ENCODE measurements at places on chromosomes 1 and 21. TPM values are rescaled to one million over a fixed set of nuclear protein-coding genes. Genes with fewer than 3 reads are reported as not detected.
A peak's percentile ranks its signal among the peaks of the same experiment; 100 is the strongest.

DNA sequence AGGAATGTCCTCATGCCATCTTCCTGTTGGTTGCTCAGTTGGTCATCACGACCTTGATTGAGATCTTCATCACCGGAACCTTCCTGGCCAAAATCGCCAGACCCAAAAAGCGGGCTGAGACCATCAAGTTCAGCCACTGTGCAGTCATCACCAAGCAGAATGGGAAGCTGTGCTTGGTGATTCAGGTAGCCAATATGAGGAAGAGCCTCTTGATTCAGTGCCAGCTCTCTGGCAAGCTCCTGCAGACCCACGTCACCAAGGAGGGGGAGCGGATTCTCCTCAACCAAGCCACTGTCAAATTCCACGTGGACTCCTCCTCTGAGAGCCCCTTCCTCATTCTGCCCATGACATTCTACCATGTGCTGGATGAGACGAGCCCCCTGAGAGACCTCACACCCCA is 42.9 kb downstream of the KCNJ15 start:
- no peak for DNase-seq

DNA sequence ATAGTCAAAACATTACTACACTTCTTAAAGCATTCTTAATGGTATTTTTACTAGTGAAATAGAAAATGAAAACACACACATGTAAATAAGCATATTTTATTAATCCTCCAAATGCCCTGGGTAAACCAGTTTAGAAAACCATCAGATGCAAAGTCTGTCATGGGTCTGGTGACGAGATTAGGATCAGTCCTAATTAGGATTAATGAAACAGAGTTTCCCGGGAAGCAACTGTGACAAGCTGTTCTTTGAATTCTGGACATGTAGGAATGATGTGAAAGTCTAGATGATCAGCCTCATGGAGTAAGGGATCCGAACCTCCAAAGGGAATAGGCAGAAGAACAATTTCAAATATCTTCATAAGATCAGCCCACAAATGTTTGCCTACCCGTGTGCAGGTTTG is 250.2 kb downstream of the KIF26B start:
- DNase-seq: no peak

DNA sequence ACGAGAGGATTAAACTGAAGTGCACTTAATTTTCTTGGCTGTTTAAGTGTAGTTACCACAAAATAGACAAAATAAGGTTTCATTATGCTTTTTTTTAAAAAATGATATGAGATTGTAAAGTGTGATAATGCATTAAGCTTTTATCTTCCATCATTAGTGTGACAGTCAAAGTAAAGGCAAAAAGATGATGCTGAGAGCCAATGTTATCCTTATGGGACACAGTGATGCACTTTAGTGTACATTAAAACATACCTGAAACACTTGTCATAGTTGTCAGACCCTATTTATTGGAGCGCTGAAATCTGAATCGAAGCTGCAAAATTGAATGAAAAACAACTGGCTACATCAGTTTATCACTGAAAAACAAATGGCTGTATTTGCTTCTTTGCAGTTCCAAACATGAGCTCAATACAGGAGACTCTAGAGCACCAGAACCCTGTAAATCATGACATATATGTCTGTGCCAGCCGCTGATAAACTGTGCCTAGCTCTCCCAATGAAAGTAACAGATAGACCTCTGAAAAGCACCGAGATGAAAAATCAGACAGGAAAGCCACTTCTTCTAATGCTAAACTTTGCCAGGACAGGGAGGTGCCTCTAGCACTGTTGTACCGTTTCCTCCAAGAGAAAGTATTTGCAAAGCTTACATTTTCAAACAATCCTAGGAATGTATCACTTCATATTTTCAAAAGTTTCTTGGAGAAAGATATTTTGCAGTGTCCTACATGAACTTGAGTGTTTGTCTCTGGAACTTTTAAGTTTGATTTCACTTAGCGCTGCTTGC is 120.7 kb upstream of the TMPRSS15 start:
- no peak for DNase-seq

DNA sequence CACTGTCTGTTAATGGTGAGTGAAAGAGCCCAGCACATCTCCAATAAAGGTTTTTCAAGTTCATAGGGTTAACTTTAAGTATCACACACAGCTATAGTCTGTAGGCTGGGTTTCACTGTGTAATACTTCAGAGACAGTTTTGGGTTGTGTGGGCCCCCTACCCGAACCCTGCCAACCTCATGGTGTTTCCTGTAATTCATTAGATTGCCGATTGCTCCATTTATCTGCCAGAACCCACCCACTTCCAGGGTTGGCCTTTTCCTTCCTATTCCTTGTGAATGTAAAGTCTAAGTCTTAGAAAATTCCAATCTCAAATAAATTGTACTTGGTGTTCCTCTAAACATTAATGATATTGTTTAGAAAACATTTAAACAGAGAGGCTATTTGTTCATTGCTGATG is 43.6 kb downstream of the CTTNBP2NL start:
- DNase-seq: no peak

- no peak for DNase-seq
These were observed 79.6 kb downstream of the MAP3K21 start for GRCh38 chr1:233406994-233407631.

DNA sequence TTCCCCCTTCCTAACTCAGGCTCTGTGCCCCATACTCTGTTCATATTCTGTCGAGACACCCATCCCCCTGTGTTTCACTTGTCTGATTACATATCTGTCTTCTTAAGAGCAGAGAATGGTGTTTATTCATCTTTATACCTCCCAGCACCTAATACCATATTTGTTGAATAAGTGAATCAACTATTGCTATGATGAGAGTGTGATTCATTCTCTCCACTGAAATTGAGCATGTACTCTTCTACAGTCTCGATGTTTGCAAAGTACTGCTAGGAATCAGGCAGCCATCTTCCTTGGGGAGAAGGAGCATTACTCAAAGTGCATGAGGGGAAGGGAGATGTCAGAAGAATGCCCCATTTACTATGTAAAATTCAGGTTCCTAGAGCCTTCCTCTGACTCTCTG is 27.0 kb downstream of the TBX15 start:
- no peak for DNase-seq

DNA sequence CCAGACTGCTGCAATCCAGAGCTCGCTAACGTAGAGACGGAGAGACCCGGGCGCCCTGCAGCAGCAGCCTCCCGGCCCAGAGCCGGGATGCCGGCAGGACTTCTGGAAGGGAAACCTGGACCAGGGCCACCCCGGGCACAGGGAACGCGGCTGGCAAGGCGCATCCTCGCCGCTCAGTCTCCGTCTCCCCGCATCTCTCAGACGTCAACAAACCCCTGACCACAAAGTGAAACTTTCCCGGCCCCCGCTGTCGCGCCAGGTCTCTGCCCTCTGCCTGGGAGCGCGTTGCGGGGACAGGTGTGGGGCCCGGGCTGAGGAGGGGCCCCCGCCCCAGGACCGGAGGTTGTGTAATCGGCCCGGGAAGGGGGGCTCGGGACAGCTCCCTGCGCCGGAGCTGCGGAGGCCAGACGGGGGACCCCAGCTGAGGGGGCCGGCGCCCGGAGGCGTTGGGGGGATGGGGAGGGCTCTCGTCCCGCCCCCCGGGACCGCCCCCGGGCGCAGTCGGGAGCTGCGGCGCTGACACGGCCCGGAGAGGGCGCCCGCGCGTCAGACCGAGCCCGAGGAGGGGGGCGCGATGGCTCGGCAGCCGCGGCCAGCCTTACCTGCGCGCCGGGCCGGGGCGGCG is 116.6 kb upstream of the HIVEP3 start:
- peak; percentile 80 for DNase-seq

DNA sequence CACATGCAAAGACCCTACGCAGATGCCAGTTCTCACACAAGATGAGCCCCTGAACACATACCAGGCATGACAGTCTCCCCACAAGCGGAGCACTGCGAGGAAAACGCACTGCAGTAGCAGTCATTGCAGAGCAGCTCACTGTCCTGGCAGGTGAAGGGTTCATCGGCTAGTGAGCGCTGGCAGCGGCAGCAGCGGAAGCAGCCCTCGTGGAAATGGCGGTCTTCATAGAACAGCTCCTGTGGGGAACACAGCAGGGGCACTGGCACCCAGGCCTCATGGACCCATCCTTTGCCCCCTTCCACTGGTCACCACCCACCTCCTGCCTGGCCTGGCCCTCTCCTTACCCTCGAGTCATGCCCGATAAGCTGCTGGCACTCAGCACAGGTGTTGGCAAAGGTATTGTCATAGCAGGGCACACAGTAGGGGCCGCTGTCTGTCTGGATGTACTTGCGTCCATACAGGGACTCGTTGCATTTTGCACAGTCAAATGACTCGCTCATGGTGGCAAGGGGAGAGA is 6.3 kb downstream of the FHL3 start:
- DNase-seq: no peak

DNA sequence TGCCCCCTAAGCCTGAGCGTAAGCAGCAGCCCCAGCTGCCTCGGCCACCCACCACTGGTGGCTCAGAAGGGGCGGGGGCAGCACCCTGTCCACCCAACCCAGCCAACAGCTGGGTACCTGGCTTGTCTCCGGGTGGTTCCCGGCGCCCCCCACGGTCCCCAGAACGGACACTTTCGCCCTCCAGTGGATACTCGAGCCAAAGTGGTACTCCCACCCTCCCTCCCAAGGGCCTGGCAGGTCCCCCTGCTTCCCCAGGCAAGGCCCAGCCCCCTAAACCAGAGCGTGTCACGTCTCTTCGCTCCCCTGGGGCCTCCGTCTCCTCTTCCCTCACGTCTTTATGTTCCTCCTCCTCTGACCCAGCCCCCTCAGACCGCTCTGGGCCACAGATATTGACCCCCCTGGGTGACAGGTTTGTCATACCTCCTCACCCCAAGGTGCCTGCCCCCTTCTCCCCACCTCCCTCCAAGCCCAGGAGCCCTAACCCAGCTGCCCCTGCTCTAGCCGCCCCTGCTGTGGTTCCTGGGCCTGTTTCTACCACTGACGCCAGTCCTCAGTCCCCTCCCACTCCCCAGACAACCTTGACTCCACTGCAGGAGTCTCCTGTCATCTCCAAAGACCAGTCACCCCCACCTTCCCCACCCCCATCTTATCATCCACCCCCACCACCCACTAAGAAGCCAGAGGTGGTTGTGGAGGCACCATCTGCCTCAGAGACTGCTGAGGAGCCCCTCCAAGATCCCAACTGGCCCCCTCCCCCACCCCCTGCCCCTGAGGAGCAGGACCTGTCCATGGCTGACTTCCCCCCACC is 46.2 kb downstream of the YARS1 start:
- DNase-seq: no peak

- DNase-seq: no peak
These were observed 108.9 kb downstream of the OMA1 start for GRCh38 chr1:58437623-58438022.

GRCh38 chr1:181038399-181038873 is 4.7 kb downstream of the MR1 start:
- peak; percentile 68 for DNase-seq

- DNase-seq: no peak
These were observed 48.9 kb downstream of the SYF2 start for GRCh38 chr1:25183126-25183980.

DNA sequence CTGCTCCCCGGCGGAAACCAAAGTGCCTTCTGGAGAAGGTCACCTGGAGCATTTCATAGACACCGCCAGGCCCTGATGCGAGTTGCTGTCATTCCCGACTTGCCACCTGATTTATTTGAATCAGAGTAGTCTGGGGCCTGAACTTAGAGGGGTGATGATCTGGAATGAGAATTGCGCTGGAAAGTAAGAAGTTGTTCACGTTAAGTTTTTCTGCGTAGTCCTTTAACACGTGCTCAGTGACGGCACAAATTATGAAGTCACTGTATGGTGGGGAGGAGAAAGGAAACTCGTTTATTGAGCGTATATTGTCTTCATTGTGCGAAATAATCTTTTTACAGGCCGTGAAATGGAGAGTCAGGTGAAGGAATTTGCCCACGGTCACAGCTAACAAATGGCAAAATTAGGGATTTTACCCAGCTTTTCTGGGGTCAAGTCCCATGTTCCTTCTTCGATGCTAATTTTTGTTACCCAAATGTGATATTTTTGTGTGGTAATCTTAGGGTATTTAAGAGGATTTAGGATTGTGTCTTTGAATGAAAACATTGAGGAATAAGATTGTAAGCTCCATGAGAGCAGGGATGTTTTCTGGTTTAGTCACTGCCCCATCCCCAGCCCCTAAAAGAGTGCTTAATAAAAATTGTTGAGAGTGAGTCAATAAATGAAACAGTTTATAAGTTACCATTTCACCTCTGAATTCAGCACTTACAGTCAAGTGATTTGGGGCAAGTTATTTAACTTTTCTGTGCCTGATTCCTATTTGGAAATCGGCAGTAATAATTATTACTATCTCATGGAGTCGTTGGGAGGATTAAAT is 46.4 kb upstream of the NBL1 start:
- no peak for DNase-seq

DNA sequence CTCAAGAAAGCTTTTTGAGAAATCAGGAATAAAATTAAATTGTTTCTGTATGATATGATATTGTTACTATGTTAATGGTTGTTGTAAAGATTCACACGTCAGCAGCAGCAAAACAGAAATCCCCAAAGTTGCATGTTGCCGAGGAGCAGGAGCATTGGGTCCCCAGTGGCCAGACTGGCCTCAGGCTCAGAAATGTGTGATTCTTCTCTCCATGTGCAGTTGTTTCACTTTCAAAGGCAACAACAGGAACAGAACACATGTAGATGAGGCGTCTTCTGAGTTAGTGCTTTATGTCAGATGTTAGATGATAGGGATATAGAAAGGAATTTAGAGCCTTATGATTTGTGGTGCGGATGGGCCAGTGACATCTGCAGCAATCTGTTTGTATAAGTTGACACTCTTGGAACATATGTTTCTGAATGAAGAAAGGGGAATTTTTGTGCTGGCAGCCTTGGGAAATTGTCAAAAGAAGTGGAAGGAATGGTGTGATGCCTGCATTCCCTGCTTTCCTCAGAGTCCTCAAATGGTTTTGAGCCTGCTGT is 2.1 kb upstream of the TTLL7 start:
- no peak for DNase-seq

DNA sequence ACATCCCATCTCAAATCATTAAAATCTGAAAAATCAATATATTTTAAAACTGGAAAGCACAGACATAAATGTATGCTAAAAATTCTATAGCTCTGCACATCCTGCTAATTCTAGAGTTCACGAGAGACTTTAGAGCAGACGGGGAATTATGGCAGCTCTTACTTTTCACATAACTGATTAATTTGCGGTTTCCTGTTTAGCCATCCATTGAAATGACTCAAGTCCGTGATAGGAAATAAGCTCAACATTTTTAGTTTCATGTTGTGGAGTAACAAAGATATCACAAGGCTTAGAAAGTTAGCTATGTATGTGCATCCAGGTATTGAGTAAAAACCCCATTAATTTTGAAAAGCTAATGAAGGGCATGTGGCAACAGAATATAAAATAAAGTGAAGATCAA is 123.2 kb downstream of the SMYD2 start:
- no peak for DNase-seq

The CXADR gene
- 6.6 TPM for total RNA-seq

The KRTAP19-1 gene
- not detected for total RNA-seq

The LCE2C gene
- total RNA-seq: not detected

The ESRRG gene
- not detected for total RNA-seq

The HUNK gene
- 5.5 TPM for total RNA-seq

The IL20 gene
- total RNA-seq: not detected

The ARHGEF10L gene
- 2.4 TPM for total RNA-seq

The CALML6 gene
- total RNA-seq: 5.1 TPM

The INKA2 gene
- total RNA-seq: 12.2 TPM

The REN gene
- not detected for total RNA-seq

The CHML gene
- 10.8 TPM for total RNA-seq

The CHI3L2 gene
- 88.7 TPM for total RNA-seq

The FNBP1L gene
- 0.13 TPM for total RNA-seq
